Caki2 (cell line): ENCODE measurements at places on chromosomes 4 and X. TPM values are rescaled to one million over a fixed set of nuclear protein-coding genes. Genes with fewer than 3 reads are reported as not detected.

GRCh38 chr4:154643493-154643892 is 31.0 kb upstream of the FGG start:
- no peak for DNase-seq

DNA sequence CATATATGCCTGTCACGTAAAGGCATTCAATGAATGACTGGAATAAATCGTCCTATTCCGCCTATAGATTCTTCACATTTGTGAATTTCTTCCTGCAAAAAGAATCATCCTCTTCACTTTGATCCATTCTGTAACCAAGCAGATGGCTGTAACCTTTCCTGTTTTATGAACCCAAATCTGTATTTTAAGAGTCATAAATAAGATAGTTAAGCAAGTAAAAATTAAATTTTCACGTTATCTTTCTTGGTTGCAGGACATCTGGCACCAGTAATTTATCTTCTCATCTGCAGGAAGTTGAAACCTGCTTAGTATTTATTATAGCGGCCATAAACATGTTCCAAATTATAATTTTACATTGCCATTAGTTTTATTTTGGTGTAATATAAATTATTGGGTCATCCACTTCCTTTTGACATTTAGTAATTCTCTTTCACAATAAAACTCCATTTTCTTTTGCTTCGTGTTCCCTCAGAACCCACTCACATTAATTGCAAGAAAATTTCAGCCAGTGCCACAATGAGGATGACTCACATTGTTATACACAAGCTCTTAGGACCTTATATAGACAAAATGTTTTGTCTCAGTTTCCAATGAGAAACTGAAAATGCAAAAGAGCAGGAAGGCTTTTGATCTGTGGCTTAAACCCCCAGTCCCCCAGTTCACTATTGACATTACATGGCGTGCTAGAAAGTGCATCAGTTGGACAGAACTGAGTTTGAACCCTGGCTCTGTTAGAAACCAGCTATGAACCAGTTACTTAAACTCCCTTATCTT is 51.1 kb downstream of the TMEM156 start:
- no peak for DNase-seq

DNA sequence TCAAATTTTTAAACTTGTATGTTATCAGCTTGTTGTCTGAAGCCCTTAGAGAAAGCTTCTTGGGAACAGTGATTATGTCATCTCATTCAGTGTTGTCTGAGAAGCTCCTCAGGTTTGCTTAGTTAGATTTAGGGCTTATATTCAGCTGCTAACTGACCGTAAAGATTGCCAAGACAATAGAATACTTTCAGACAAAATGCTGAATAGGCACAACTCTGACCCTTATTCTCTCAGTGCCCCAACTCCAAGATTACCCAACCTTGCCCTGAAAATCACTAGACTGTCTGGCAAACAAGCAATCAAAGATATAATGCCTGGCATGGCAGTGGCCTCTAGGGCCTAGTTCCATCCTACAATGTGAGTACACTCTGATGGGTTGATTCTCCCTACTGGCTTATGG is 950.5 kb upstream of the HS3ST1 start:
- DNase-seq = no peak

Gene CDS1
- 13.0 and 13.3 TPM in 2 replicates for total RNA-seq

DNA sequence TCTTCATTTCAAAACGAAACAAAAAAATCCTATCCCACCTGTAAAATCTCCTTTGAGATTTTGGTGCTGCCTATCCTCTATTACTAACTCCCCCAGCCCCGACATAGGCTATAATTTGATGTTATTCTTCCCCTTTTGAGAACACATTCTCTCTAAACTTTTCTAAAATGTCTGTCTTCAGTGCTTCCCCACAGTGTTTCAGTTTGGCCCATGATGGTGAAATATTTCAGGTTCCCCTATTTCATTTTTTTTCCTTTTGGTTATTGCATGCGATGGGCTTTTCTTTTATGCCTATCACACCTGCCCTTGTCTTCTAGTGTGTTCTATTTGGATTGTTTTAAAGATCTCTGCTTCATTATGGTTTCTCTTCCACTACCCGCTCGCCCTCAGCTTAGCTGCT is 14.7 kb downstream of the BCORL1 start:
- no peak for DNase-seq

DNA sequence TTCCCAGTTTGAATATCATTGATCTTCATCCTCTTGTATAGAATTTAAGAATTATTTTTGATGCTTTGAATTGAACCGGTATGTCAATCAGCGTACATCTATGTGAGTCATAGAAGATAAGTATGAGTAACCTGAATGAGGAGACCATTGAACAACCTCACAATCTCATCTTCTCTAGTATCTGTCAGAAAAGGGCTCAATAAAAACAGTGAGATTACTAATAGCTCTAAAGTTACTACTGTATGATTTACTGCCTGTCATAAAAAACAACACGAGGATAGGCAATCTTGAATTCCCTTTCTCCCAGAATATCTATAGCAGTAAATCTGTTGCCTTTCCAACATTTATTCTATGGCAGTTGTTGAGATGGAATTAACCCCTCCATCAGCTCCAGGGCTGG is 36.1 kb downstream of the PHOX2B start:
- DNase-seq = no peak

Gene CTAG1A
- not detected in 2 replicates for total RNA-seq

DNA sequence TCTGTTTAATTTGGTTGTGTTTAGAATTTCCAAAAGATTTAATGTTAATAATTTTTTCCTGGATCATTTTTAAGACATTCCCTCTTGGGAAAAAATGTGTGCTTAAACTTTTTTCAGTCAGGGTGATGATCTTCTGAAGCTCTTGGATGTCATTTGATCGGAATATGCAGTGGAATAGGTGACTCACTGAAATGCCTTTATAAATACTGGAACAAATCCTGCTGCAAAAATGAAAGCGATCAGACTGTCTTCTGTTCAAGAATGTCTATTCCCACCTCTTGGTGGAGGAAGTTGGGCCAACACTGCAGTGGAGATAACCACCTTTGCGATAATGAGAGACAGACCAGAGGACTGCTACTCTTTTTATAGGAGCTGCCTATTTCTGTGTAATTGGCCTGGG is 46.7 kb downstream of the LARP1B start:
- DNase-seq = no peak

GRCh38 chr4:111454961-111455360 is 690.3 kb upstream of the FAM241A start:
- no peak for DNase-seq

- DNase-seq = no peak
These were observed 396.0 kb downstream of the PDGFC start for GRCh38 chr4:156575430-156576073.
